ENCODE measurements at places on chromosomes 3 and 15. TPM values are rescaled to one million over a fixed set of nuclear protein-coding genes. Genes with fewer than 3 reads are reported as not detected.
A peak's percentile ranks its signal among the peaks of the same experiment; 100 is the strongest.

Gene TMF1
- total RNA-seq, result 39.1 TPM

- no peaks in the 10 kb centered on the region for H3K27me3 ChIP-seq
- peaks cover 4% of the 10 kb centered on the region for H3K36me3 ChIP-seq
- no peak overlapping the region for H3K27ac ChIP-seq
- no peak overlapping the region for H3K4me3 ChIP-seq
Measured at GRCh38 chr3:160343132-160343531, 55.9 kb downstream of the IFT80 start.

Gene TMEM62
- 8.6 TPM for total RNA-seq

Gene PARP6
- 13.4 TPM for total RNA-seq

Gene NR1I2
- total RNA-seq, result not detected

DNA sequence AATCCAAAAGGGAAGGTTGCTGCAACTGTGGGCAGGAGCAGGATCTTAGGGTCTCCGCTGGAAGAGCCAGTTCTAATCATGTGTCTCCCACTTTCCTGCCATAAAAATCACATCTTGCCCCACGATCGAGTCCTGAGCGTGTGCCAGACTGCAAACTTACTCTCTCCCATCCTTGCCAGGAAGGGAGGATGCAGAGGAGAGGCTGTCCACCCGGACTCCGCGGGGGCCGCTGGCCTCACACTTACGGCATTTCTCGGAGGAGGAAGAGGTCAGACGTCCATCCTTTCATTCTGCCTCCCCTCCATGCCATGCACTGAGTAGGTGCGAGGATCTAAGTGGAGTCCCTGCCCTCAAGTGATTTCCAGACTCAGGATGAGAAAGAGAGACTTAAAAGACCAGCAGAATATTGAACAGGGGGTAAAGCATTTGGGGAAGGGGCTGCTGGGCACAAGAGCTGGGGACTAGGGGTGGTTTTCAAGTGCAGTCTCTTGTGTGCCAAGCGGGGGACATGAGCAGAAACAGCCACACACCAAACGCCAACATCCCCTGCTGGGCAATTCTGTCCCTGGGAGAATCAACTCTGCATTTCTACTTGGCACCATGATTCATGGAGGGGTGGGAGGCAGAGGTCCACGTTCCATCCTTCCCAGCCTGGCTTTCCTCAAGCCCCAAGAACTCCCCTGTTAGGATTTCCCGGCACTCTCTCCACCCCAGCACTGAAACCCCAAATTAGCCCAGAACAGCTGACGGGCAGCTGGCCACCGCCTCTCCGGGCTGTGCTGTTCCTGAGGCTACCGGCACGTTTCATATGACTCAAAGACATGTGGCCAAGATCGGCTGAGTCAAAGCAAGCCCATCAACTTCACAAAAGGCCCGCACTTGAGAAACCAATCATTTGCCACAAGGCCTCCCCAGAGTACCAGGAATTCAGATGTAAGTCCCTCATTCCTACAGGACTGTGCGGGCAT is 11.6 kb downstream of the OXTR start:
- peak; percentile 48 for DNase-seq
- no peaks in the 10 kb centered on the region for H3K36me3 ChIP-seq
- no peaks in the 10 kb centered on the region for H3K4me1 ChIP-seq
- H3K27me3 ChIP-seq, result no peaks in the 10 kb centered on the region

Gene PARP15
- not detected for total RNA-seq

DNA sequence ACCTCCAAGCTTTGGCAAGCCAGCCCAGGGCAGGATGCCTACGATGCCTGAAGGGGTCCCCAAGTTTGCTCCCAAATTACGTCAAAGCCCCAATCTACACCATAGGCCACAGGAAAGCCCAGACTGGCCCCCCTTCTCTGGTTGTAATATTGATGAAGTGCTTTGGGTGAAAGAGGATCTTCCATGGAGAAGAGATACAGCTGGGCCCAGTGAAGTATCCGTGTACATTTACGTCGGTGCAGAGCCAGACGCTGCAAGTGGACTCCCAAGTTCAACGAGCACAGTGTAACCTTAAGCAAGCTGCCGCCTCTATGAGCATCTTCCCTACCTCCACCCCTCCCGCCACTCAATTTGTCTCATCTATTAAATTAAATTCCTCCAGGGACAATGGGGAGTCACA is 100.1 kb upstream of the TPM1 start:
- DNase-seq, result no peak
- no peaks in the 10 kb centered on the region for H3K27me3 ChIP-seq
- H3K4me1 ChIP-seq, result peaks cover 17% of the 10 kb centered on the region

- no peaks in the 10 kb centered on the region for H3K4me1 ChIP-seq
- no peaks in the 10 kb centered on the region for H3K36me3 ChIP-seq
- H3K4me3 ChIP-seq, result no peak overlapping the region
- DNase-seq, result no peak
- H3K27me3 ChIP-seq, result peaks cover 30% of the 10 kb centered on the region
- H3K27ac ChIP-seq, result no peak overlapping the region
Measured at GRCh38 chr3:18446149-18446825, 21.1 kb upstream of the SATB1 start.

- no peaks in the 10 kb centered on the region for H3K27me3 ChIP-seq
- peaks cover 50% of the 10 kb centered on the region for H3K36me3 ChIP-seq
- H3K4me3 ChIP-seq, result no peak overlapping the region
Measured at GRCh38 chr3:125025642-125026041, 30.2 kb downstream of the HEG1 start.

GRCh38 chr15:68801572-68802148 is 19.0 kb downstream of the ANP32A start:
- no peaks in the 10 kb centered on the region for H3K27me3 ChIP-seq
- no peak overlapping the region for H3K4me3 ChIP-seq
- peaks cover under 1% of the 10 kb centered on the region for H3K36me3 ChIP-seq
- peaks cover 7% of the 10 kb centered on the region for H3K4me1 ChIP-seq

DNA sequence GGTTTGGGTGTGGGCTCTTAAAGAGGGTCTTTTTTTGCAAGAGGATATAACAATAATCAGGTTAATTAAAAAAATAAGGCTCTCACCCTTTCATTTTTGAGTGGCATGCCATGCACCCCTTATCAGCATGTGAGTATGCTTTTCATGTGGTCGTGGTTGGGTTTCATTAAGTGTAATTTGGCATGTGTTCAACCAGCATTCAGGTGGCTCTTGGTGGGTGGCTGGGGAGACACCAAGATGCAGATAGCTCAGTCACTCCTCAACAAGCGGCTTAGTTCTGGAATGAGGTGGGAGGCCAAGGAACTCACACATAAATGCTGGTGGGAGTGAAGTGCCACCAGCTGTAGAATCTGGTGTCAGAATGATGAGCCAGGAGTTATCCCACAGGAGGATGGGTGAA is 66.8 kb downstream of the FLNB start:
- no peak overlapping the region for H3K27ac ChIP-seq
- H3K4me3 ChIP-seq, result no peak overlapping the region
- peaks cover 14% of the 10 kb centered on the region for H3K4me1 ChIP-seq
- no peaks in the 10 kb centered on the region for H3K27me3 ChIP-seq
- no peak for DNase-seq

Gene ALDH1A3
- 5.0 TPM for total RNA-seq

DNA sequence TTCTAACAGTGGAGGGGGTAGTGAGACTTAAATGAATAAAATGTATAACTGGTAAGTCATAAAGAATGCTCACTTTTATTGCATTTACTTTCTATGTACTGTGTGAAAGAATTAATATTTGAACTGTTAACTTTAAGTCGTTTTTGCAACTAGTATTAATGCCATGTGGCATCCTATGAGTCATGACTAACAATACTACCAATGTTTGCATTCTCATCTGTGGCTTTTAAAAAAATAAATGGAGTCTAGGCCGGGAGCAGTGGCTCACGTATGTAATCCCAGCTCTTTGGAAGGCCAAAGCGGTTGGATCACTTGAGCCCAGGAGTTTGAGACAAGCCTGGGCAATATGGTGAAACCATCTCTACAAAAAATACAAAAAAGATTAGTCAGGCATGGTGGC is 5.2 kb downstream of the C3orf49 start:
- no peak overlapping the region for H3K27ac ChIP-seq
- H3K4me1 ChIP-seq, result peaks cover 2% of the 10 kb centered on the region
- H3K27me3 ChIP-seq, result no peaks in the 10 kb centered on the region
- H3K4me3 ChIP-seq, result no peak overlapping the region
- DNase-seq, result peak; percentile 87
- H3K36me3 ChIP-seq, result peaks cover 5% of the 10 kb centered on the region

Gene KLHL40
- not detected for total RNA-seq

Gene CGNL1
- total RNA-seq, result under 0.01 TPM

Gene KIF9
- total RNA-seq, result 1.8 TPM

DNA sequence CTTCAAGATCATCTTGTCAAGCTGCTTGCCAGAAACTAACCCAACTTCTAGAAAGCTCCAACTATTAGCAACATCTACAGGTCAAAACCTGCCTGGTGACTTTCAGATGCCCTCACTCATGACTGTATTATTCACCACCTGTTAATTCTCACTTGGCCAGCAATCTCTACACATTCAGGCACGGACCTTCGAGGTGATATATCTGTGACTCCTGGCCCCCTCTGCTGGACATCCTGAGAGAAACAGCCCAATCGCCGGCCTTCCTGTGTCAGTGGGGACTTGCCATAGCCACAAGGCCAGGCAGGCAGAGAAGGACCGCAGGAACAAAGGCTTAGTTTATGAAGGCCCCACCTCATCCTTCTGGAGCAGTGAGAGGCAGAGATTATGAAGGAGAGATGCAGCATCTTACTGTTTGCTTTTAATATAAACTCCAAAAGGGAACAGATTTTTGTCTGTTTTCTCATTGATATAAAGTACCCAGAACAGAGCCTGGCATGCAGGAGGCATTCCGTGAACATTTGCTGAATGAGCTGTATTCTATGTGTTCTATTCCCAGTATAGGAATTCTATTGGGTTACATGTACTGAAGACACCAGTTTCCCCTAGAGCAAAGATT is 24.4 kb upstream of the OCA2 start:
- H3K27me3 ChIP-seq, result no peaks in the 10 kb centered on the region
- H3K4me1 ChIP-seq, result peaks cover 2% of the 10 kb centered on the region
- no peak overlapping the region for H3K27ac ChIP-seq
- peaks cover 32% of the 10 kb centered on the region for H3K36me3 ChIP-seq

DNA sequence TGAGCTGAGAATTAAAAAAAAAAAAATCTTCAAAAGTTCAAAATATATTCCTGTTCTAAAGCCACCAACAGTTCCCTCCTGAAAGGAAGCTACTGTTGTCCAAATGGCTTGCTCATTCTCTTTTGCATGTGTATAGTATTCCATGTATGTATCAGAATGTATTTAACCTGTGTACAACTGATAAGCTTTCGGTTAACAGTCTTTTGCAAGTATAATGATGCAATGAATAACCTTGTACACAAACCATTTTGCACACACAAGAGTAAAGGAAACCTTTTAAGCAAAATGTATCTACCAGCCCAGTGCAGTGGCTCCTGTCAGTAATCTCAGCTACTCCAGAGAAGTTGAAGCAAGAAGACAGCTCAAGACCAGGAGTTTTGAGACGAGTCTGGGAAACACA is 32.6 kb downstream of the TOPBP1 start:
- no peak for DNase-seq
- H3K27ac ChIP-seq, result no peak overlapping the region
- H3K36me3 ChIP-seq, result peaks cover 27% of the 10 kb centered on the region
- no peaks in the 10 kb centered on the region for H3K4me1 ChIP-seq
- no peak overlapping the region for H3K4me3 ChIP-seq

Gene IL16
- total RNA-seq, result 0.18 TPM

- H3K4me1 ChIP-seq, result no peaks in the 10 kb centered on the region
- no peaks in the 10 kb centered on the region for H3K27me3 ChIP-seq
- H3K36me3 ChIP-seq, result no peaks in the 10 kb centered on the region
- no peak for DNase-seq
- H3K27ac ChIP-seq, result no peak overlapping the region
Measured at GRCh38 chr3:174308736-174309135, 550.4 kb upstream of the NAALADL2 start.

GRCh38 chr3:164450276-164450905 is 627.9 kb downstream of the SI start:
- no peak for DNase-seq
- H3K4me1 ChIP-seq, result no peaks in the 10 kb centered on the region
- no peak overlapping the region for H3K27ac ChIP-seq
- H3K27me3 ChIP-seq, result no peaks in the 10 kb centered on the region

DNA sequence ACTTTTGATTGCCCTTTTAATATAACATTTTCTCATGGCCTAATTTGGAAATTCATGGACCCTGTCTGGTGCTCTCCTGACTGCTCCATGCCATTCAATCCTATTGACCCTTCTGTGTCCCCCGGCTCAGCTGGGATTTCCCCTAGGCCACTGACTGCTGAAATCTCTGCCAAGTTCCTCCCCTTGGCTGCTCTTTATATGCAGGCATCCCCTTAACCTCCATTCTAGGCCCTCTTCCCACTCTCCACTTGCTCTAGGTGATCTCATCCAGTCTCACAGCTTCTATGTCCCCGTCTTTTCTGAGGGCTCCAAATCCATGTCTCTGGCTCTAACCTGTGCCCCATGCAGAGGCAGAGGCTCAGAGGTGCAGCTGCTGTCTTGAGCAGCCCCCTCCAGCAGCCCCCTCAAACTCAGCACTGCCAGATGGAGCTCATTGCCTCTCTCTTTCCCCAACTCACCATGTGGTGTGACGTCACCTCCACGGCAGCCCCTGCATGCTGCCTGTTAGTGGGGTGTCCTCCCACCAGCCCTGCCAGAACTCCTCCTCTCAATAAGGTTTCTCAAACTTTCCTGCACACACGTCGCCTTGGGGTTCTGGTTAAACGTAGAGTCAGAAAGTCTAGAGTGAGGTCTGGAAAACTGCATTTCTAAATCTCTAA is 6.6 kb downstream of the FSD2 start:
- H3K4me3 ChIP-seq, result no peak overlapping the region
- H3K27ac ChIP-seq, result no peak overlapping the region
- no peak for DNase-seq
- peaks cover 24% of the 10 kb centered on the region for H3K27me3 ChIP-seq
- no peaks in the 10 kb centered on the region for H3K36me3 ChIP-seq

GRCh38 chr3:179630753-179631451 is 21.9 kb upstream of the USP13 start:
- no peak overlapping the region for H3K4me3 ChIP-seq
- no peaks in the 10 kb centered on the region for H3K27me3 ChIP-seq
- no peak overlapping the region for H3K27ac ChIP-seq
- H3K36me3 ChIP-seq, result peaks cover 2% of the 10 kb centered on the region

GRCh38 chr15:38427380-38427779 is 26.5 kb upstream of the FAM98B start:
- H3K36me3 ChIP-seq, result no peaks in the 10 kb centered on the region

DNA sequence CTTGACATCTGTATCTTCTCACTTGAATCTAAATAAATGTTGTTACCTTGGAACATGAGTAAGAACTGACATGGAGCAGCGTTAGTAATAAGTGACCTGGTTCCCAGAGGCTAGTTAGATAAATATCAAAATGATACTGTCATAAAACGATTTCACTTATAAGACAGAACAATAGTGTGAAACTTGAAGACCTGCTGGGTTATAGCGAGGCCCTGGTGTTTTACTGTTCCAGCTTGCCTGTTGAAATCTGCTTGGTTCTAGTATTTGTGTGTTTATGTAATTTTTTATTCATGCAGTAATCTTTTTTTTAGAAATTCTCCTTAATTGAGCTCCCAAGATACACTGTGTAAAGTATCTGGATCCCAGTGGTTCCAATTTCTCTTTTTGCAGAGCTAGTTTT is 129.4 kb downstream of the CACNA2D3 start:
- no peak overlapping the region for H3K27ac ChIP-seq
- no peaks in the 10 kb centered on the region for H3K4me1 ChIP-seq
- no peak overlapping the region for H3K4me3 ChIP-seq
- no peak for DNase-seq
- no peaks in the 10 kb centered on the region for H3K36me3 ChIP-seq
- H3K27me3 ChIP-seq, result no peaks in the 10 kb centered on the region
